BJ (cell line): ENCODE measurements at places on chromosomes 7 and 10. TPM values are rescaled to one million over a fixed set of nuclear protein-coding genes. Genes with fewer than 3 reads are reported as not detected.

Gene PRSS37
- polyA plus RNA-seq: not detected in 2 replicates

DNA sequence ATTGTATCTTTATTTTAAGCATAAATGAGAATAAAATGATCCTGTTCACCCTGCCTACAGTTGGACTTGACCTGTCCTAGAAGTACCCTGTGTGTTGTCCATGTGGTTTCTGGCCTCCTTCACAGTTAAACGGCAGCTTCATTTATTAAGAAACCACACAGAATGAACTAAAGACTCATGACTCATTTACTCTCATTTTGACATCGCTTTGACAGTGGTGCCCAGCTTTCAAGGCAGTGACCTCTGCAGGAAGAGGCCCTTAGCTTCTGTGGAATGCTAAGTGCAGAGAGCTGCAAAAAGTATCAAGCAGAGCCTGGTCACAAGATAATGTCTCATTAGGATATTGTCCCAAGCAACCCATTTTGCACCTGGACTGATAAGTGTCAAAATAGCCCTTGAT, 93.4 kb downstream of the AVL9 start:
- peak; percentile 46 for DNase-seq

- DNase-seq: peak; percentile 94
Observed at GRCh38 chr7:131895541-131896164, 339.2 kb upstream of the PODXL start.

Gene NUPR2
- polyA plus RNA-seq: not detected in 2 replicates

GRCh38 chr7:116232350-116232749, 22.0 kb downstream of the TES start:
- no peak for DNase-seq

- no peak for DNase-seq
Observed at GRCh38 chr10:83886871-83887270, 252.4 kb upstream of the GHITM start.

Gene C10orf105
- polyA plus RNA-seq: 0.69 and 1.1 TPM in 2 replicates
